Activated CD8-positive, alpha-beta memory T cell treated with anti-CD3 and anti-CD28 coated beads, Interleukin-2, amount 10 ng/mL, durations not matched to agents 7 days and 5 days (primary cell): ENCODE measurements at places on chromosomes 11 and 22. TPM values are rescaled to one million over a fixed set of nuclear protein-coding genes. Genes with fewer than 3 reads are reported as not detected.

GRCh38 chr11:24163146-24163545 lies 333.7 kb upstream of the LUZP2 start:
- H3K4me3 ChIP-seq = no peak overlapping the region
- H3K4me1 ChIP-seq = no peaks in the 10 kb centered on the region
- H3K27me3 ChIP-seq = no peaks in the 10 kb centered on the region
- H3K27ac ChIP-seq = no peak overlapping the region
- H3K36me3 ChIP-seq = no peaks in the 10 kb centered on the region

The OLFML1 gene
- total RNA-seq = not detected

The DEUP1 gene
- not detected for total RNA-seq

DNA sequence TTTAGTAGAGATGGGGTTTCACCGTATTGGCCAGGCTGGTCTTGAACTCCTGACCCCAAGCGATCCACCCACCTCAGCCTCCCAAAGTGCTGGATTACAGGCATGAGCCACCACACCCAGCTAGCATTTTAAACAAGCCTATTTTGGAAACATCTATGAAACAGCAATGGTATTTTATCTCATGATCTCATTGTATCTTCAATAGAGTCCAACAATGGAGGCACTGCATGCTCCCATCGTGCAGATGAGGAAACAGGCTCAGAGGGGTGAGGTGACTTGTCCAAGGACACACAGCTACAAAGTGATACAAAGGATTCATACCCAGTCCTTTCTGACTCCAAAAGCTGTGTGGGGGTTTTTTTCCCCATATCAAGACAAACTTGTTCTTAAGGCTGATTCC lies 39.0 kb upstream of the RTL6 start:
- no peak for DNase-seq
- peaks cover 6% of the 10 kb centered on the region for H3K27me3 ChIP-seq
- H3K4me3 ChIP-seq = no peak overlapping the region
- no peaks in the 10 kb centered on the region for H3K4me1 ChIP-seq
- no peaks in the 10 kb centered on the region for H3K36me3 ChIP-seq

GRCh38 chr11:108160970-108161566 lies 39.7 kb downstream of the ACAT1 start:
- DNase-seq = no peak
- H3K4me3 ChIP-seq = no peak overlapping the region
- H3K27ac ChIP-seq = peak overlapping the region; percentile 59
- H3K27me3 ChIP-seq = no peaks in the 10 kb centered on the region
- H3K36me3 ChIP-seq = peaks cover 35% of the 10 kb centered on the region
- H3K4me1 ChIP-seq = peaks cover 6% of the 10 kb centered on the region

The GRIK4 gene
- not detected for total RNA-seq

- no peak for DNase-seq
- peaks cover 3% of the 10 kb centered on the region for H3K27me3 ChIP-seq
- H3K4me1 ChIP-seq = no peaks in the 10 kb centered on the region
- no peak overlapping the region for H3K27ac ChIP-seq
Observed at GRCh38 chr11:8251616-8252295, 11.9 kb downstream of the LMO1 start.

- no peak overlapping the region for H3K27ac ChIP-seq
- no peaks in the 10 kb centered on the region for H3K36me3 ChIP-seq
- no peak for DNase-seq
- H3K4me3 ChIP-seq = no peak overlapping the region
Observed at GRCh38 chr22:38080474-38080849, 3.5 kb downstream of the SLC16A8 start.

- no peak for DNase-seq
- no peaks in the 10 kb centered on the region for H3K27me3 ChIP-seq
- H3K4me3 ChIP-seq = no peak overlapping the region
- no peaks in the 10 kb centered on the region for H3K4me1 ChIP-seq
Observed at GRCh38 chr11:83694191-83694910, 408.2 kb upstream of the CCDC90B start.

- no peak overlapping the region for H3K27ac ChIP-seq
- H3K27me3 ChIP-seq = no peaks in the 10 kb centered on the region
- peaks cover 15% of the 10 kb centered on the region for H3K4me1 ChIP-seq
Observed at GRCh38 chr11:72759468-72759985, 7.3 kb upstream of the ARAP1 start.

- H3K4me3 ChIP-seq = no peak overlapping the region
- H3K36me3 ChIP-seq = no peaks in the 10 kb centered on the region
- H3K27ac ChIP-seq = no peak overlapping the region
- H3K4me1 ChIP-seq = peaks cover 4% of the 10 kb centered on the region
- H3K27me3 ChIP-seq = no peaks in the 10 kb centered on the region
- no peak for DNase-seq
Observed at GRCh38 chr11:35313066-35313759, 106.1 kb downstream of the SLC1A2 start.

The MYO7A gene
- 0.23 TPM for total RNA-seq

DNA sequence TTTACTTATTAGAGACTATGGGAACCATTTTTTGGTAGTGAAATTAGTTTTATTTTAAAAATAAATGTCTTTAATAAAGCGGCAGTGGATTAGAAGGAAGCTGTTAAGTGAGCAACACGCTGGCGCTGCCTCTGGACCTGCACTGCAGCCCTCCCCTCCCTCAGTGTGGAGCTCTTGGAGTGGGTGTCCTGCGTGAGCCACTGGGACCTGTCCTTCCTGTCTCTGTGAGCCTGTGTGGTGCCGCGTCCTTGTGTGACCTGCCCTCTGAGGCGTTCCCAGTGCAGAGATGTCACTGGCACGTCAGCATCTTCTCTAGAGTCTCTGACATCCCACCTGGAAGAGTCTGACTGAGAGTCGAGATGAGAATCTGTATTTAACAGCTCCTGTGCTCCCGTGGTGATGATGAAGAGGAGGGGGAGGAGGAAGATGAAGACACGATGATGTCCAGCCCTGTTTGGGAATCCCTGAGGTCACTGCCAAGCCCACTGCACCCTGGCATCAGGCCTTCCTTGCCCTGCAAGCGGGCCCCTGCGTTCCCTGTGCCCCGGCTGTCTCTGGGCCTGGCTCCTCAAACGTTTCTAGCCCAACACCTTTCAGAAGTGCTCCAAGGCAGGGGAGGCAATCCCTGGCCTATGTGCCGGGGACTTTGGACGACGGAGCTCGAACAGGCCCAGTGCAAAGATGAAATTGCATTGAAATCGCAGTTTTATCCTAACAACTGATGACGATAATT lies 271.8 kb downstream of the TBC1D22A start:
- H3K27ac ChIP-seq = no peak overlapping the region
- H3K4me3 ChIP-seq = no peak overlapping the region
- no peaks in the 10 kb centered on the region for H3K4me1 ChIP-seq
- H3K27me3 ChIP-seq = no peaks in the 10 kb centered on the region

DNA sequence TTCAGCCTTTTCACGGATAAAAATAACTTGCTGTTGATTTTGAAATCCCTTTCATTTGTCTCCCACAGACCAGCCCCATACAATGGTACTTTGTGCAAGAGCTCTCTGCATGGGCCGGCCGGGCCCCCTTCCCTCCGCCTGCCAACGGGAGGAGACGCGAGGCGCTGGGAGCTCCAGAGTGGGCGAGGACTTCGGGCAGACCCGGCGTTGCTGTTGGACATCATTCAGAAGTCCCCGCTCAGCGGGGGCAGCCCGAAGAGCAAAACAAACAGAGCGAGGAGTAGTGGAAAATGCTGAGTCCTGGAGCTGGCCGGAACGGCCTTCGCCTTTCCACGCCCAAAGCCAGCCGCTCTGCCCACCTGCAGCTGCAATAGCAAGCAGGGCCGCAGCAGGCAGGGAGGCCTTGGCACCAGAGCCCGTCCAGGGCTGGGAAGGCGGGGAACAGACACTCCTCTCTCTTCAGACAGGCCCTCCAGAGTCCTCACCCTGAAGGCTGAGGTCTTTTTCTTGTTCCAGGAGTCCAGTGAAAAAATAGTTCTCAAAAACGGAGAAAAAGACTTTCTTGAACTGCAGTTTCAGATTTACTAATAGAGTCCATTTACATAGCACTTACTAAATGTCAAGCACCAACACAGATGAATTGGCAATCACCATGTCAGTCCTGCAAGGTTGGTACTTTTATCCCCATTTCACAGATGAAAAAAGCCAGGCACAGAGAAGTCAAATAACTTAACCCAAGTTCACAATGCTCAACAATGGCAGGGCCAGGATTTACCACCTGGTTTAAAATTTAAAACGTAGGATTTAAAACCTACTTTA lies 135.5 kb downstream of the ETS1 start:
- peak overlapping the region; percentile 65 for H3K27ac ChIP-seq
- no peak for DNase-seq
- H3K4me3 ChIP-seq = no peak overlapping the region
- H3K4me1 ChIP-seq = peaks cover 64% of the 10 kb centered on the region
- no peaks in the 10 kb centered on the region for H3K27me3 ChIP-seq
- peaks cover 34% of the 10 kb centered on the region for H3K36me3 ChIP-seq

DNA sequence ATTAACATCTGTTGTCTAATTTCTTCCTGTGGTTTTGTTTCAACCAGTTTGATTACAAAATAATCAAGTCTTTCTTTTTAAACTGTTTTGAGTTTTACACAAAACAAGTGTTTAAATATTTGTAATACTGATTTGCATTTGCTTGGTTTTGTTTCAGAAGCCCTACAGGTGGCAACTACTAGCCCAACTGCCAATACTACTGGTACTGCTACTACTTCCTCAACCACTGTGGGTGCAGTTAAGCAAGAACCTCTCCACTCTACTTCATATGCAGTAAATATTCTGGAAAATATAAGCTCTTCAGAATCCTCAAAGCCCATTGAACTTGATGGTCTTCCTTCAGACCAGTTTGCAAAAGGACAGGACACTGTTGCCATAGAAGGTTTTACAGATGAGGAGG lies 61.1 kb downstream of the QSER1 start:
- no peak for DNase-seq
- H3K4me1 ChIP-seq = no peaks in the 10 kb centered on the region
- no peak overlapping the region for H3K27ac ChIP-seq
- no peaks in the 10 kb centered on the region for H3K27me3 ChIP-seq
- H3K4me3 ChIP-seq = no peak overlapping the region
- peaks cover 5% of the 10 kb centered on the region for H3K36me3 ChIP-seq

The PIWIL4 gene
- total RNA-seq = 0.75 TPM

GRCh38 chr11:72598466-72598865 lies 75.8 kb downstream of the PDE2A start:
- H3K27ac ChIP-seq = no peak overlapping the region
- H3K27me3 ChIP-seq = peaks cover 27% of the 10 kb centered on the region
- no peaks in the 10 kb centered on the region for H3K36me3 ChIP-seq
- no peak overlapping the region for H3K4me3 ChIP-seq

The TREH gene
- not detected for total RNA-seq

The CFAP300 gene
- not detected for total RNA-seq

GRCh38 chr11:10478574-10479550 lies 23.8 kb downstream of the AMPD3 start:
- peaks cover 8% of the 10 kb centered on the region for H3K4me1 ChIP-seq
- no peaks in the 10 kb centered on the region for H3K27me3 ChIP-seq
- H3K27ac ChIP-seq = no peak overlapping the region
- no peak for DNase-seq

GRCh38 chr11:78727816-78728215 lies 153.2 kb upstream of the NARS2 start:
- H3K27me3 ChIP-seq = peaks cover 25% of the 10 kb centered on the region
- no peaks in the 10 kb centered on the region for H3K36me3 ChIP-seq
- no peak for DNase-seq

GRCh38 chr11:71996946-71997345 lies 1.8 kb upstream of the IL18BP start:
- peaks cover 2% of the 10 kb centered on the region for H3K36me3 ChIP-seq
- peaks cover 29% of the 10 kb centered on the region for H3K4me1 ChIP-seq
- H3K27ac ChIP-seq = no peak overlapping the region
- no peak overlapping the region for H3K4me3 ChIP-seq
- no peaks in the 10 kb centered on the region for H3K27me3 ChIP-seq
- no peak for DNase-seq

GRCh38 chr11:120739780-120740179 lies 228.2 kb downstream of the GRIK4 start:
- H3K36me3 ChIP-seq = no peaks in the 10 kb centered on the region
- DNase-seq = no peak
- no peaks in the 10 kb centered on the region for H3K27me3 ChIP-seq
- H3K4me1 ChIP-seq = no peaks in the 10 kb centered on the region
- no peak overlapping the region for H3K4me3 ChIP-seq

DNA sequence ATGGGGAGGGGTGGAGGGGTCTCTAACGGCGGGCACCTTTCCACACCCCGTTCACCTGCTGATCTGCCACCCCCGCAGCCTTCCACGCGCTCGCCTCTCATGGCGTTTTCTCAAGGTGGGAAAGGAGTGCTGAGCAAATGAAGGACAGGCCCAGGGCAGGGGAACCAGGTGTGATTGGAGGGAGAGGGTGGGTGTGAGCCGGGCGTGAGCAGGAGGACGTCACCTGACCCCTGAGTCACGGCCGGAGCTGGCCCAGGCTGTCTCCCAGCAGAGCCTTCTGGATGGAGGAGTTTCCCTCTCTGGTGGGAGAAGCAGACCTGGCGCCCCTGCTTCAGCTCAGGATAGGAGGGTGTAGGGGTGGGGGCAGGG lies 14.0 kb upstream of the ARHGAP8 start:
- no peaks in the 10 kb centered on the region for H3K4me1 ChIP-seq
- H3K27ac ChIP-seq = no peak overlapping the region
- H3K36me3 ChIP-seq = no peaks in the 10 kb centered on the region

DNA sequence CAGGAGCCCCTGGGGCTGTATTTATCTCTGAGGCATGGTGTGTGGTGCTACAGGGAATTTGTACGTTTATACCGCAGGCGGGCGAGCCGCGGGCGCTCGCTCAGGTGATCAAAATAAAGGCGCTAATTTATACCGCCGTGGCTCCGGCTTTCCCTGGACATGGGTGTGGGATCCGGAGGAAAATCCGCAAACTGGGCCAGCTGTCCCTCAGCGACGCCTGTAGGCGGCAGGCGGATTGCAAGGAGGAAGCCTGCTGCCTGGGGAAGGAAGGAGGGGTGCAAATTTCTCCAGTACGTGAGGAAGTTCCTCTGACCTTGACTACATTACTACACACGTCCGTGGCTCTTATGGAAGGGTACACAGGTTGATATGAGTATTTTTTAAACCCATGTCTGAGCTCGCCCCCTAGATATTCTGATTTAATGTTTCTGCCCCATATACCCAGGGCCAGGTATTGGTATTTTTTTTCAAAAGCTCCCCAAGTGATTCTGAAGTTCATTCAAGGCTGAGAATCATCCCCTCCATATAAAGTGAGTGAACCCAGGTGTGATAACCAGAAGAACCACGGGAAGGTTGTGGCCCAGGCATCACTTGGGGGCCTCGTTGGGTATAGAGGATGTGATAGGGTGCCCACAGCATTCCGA lies 2.8 kb downstream of the MYOD1 start:
- DNase-seq = no peak
- no peaks in the 10 kb centered on the region for H3K36me3 ChIP-seq
- H3K27me3 ChIP-seq = peaks cover 56% of the 10 kb centered on the region
- H3K4me1 ChIP-seq = no peaks in the 10 kb centered on the region

The PTPRCAP gene
- 424 TPM for total RNA-seq
